ENCODE measurements at places on chromosomes 16 and 17.

GRCh38 chr17:56833057-56833808 is 487 bp downstream of the C17orf67 start:
- peak; percentile 53 for DNase-seq

- peak; percentile 89 for DNase-seq
Observed at GRCh38 chr16:55297910-55298479, 26.0 kb upstream of the IRX6 start.

DNA sequence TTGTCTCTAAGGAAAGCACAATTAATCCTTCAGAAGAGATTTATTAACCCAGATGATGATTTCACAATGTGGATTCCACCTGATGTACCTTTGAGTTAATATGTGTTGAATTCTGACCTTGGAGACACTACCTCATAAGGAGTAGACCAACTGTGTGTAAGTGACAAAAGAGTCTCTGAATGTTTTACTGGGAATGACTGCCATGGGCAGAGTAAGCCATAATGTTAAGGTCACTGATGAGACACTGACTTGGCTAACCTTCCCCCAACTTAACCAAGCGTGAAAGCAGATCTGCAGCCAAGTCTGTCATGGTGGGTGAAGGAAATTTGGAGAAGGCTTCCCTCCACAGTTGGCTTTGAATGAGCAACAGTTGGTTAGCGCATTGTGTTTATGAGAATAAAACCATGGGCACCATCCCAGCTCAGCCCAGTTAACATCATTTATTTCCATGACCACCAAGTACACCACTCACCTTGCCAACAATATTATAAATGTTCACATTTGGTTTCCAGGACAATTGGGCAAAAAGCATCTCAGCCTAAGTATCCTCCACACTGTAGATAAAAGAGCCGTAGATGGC is 618.5 kb downstream of the KCNJ2 start:
- peak; percentile 84 for DNase-seq

DNA sequence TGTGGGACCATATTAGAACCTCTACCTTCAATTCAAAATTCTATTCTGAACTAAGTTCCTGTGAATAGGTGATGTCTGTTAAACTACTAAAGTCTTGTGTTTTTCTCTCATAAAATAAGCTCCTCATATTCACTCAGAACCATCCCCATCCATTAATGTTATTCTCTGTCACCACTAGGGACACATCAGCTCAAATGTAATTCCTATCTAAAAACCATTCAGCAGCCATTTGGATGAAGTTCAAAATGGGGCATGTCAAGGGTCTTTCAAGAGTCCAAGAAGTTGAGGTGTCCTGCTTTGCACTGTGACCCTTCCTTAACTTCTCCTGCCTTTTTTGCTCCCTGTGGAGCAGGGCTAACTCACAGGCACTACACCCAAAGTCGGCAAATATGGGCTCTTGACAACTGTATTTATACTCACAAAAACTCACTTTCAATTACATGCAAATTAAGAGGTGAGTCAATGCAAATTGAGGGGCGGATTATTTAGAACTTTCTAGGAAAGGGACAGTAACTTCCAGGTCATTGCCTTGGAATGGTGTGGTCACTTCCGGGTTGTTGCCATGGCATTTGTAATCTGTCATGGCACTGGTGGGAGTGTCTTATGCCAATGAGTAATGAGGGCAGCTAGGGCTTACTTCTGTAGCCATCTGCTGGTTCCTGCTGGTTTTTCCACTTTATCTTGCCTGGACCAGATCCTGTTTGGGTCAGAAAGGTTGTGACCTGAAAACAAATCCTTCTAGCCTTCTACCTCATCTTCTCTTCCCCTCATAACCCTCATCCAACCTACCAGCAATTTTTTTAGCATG is 128.2 kb upstream of the COX10 start:
- peak; percentile 76 for DNase-seq

- DNase-seq: no peak
Observed at GRCh38 chr16:56057151-56057550, 134.1 kb upstream of the GNAO1 start.

DNA sequence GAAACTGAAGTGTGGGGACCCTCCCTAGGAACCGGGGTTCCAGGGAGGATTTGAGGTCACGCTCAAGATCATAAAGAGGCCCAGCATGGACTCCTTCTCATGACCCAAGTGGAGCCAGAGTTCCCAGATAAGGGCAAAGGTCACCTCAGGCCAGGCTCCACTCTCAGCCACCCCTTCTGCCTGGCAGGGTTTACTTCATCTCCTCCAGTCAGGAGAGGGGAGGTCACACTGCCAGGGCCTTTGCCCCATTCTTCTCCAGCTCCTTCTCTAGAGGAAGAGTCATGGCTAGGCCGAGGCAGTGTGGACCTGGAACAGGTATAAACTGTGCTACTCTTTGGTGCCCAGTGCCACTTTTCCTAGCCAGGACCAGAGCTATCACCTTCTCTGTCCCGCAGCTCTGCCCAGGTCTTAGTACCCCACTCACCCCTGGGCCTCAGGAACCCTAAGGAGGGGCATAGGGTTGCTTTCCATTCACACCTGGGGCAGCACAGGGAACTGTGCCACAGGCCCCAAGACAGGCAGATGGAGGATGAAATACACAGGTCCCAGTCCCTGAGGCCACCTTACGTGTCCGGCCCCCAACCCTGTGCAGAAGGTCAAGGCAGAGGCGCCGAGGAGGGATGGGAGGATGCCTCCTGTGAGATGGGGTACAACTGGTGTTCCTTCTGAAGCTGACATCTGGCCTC is 879 bp upstream of the ACSF2 start:
- no peak for DNase-seq

DNA sequence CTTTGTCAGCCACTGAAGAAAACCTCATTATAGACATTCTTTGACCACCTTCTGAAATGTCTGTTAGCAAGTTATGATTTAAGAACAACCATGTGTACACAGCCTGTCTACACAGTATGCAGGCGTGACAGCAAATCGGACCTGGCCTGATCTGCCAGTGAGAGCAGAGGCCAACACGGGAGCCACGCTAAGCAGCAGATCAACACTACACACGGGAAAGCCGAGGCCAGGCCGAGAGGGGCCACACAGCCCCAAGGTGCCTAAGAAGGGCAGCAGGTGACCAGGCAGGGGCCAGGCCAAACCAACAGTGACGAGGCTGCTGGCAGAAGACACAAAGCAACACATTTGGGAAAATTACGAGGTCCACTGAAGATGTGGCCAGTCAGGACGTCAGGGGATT is 16.3 kb upstream of the FAAP100 start:
- no peak for DNase-seq

DNA sequence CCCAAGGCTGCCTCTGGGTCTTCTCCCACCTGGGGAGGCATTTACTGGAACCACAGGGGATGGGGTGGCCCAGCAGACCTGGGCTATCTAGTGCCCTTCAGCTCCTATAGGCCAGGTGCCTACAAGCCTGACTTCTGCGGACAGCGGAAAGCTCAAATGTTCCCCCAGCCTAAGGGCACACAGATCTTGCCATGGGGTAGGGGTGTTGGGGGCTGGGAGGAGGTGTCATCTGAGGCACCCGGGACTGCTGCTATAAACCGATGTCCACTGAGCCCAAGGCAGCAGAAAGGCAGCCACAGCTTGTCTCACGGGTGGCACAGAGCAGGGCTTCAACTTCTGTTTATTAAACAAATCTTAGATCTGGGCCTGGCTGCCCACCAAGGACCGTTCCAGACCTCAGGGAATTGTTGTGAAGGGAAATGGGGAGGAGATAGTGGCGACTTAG is 3.6 kb downstream of the MYO1C start:
- DNase-seq: no peak

- DNase-seq: no peak
Observed at GRCh38 chr16:20871258-20871657, 28.9 kb downstream of the DCUN1D3 start.

- peak; percentile 90 for DNase-seq
Observed at GRCh38 chr17:19716108-19717030, at the start of gene SLC47A2. TSS of gene SLC47A2 (minus strand) at chr17:19716584. CDS start at chr17:19716555, 29 bp downstream.

- DNase-seq: no peak
Observed at GRCh38 chr17:78912082-78912481, 9.1 kb upstream of the CEP295NL start.

GRCh38 chr16:30406795-30407101 is 658 bp upstream of the ZNF771 start:
- no peak for DNase-seq

- no peak for DNase-seq
Observed at GRCh38 chr17:50848711-50849110, 13.3 kb downstream of the WFIKKN2 start.

GRCh38 chr17:42553866-42554249 is 1.1 kb downstream of the HSD17B1 start:
- DNase-seq: peak; percentile 19

DNA sequence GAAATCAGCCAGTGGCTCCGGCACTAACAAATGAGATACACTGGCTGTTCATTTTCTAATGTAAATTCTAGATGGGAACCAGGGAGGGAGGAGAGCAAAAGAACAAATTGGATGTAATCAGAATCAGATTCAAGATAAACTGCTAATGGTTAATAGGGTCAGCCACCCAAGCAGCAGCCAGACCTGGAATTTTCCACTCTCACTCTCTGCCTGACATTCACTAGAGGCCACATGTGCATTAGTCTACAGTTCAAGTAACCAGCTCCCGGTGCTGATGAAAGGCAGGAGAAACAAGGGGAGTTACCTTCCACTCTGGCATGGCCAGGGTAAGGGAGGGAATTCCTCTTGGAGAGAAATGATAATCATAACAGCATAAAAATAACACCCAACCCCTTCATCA is 597.7 kb downstream of the TOX3 start:
- DNase-seq: no peak

GRCh38 chr17:77045441-77046041 is 95.2 kb upstream of the SEC14L1 start:
- no peak for DNase-seq

- DNase-seq: no peak
Observed at GRCh38 chr17:4735876-4736651, 3.6 kb upstream of the ZMYND15 start.

DNA sequence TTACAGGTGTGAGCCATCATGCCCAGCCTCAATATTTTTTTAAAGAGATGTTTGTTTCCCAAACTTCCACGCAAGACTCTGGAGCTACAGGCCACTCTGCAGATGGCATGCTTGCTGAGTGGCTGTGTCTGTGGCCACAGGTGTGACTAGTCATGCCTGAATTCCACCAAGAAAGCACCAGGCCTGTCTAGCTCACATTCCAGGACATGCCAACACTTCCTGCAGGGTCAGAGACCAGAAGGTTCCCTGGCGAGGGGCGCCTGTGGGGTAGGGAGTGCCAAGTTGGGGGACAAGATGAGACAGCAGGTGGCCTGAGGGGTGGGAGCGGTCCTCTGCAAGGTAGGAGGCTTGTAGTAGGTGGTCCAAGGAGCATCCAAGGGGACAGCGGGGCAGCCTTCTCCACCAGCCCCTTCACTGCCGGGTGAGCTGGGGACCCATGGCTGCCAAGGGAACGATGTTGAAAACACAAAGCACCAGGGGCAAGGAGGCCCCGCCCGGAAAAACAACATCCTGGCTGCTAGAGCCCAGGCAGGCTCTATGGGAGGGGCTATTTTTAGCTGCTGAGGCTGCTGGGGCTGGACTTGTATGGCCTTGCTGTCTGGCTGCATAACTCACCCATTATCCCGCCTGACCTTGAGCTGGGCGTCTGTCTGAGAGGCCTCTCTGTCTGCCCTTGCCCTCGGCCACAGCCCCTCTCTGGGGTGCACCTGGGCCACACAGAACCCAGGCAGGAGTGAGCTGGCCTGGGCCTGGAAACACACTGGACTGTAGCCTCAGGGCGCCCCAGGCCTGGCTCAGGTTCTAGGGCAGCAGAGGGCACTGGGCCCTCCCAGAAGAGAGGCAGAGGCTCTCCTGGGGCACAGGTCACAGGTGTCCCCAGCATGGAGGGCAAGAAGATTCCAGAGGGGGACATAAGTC is 5.7 kb downstream of the TRIM47 start:
- peak; percentile 65 for DNase-seq

DNA sequence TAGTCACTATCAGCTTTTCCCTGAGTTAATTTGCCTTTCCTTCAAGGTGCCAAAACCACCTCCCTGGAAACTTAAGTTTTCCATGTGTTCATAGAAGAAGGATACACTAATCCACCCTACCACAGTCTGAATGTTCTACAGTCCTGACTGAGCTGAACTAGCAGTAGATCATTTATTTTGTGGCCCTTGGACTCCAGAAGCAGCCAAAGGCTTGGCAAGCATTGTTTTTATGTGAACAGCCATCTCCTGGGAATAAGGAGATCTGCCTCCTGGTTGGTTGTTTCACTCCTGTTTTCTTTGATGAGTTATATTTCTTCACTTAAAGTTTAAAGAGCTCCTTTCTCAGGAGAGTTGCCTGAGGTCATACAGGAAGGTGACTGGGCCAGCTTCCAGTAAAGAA is 634.6 kb upstream of the SOX9 start:
- DNase-seq: no peak
